GM13977 (cell line): ENCODE measurements at places on chromosomes 2 and 18.
A peak's percentile ranks its signal among the peaks of the same experiment; 100 is the strongest.

GRCh38 chr2:209138079-209138478 lies 285.8 kb upstream of the MAP2 start:
- no peak for DNase-seq

DNA sequence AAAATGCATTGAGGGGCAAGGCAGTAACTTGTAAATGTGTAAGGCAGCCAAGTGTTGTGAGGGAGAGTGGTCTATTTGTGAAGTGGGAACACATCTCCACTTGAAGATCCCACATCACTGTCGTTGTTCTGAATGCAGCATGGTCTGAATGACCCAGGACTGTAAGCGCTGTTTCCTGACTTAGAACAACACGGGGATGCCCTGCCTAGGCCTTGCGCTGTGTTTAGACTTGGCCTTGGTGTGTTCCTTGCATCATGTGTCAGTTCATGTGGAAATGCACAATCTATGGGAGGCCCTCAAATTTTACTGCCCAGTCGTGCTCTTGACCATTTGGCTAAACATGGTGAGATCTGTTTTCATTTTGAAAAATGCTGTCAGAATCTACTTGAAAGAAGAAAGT lies 205.1 kb downstream of the SOX11 start:
- DNase-seq, result no peak

DNA sequence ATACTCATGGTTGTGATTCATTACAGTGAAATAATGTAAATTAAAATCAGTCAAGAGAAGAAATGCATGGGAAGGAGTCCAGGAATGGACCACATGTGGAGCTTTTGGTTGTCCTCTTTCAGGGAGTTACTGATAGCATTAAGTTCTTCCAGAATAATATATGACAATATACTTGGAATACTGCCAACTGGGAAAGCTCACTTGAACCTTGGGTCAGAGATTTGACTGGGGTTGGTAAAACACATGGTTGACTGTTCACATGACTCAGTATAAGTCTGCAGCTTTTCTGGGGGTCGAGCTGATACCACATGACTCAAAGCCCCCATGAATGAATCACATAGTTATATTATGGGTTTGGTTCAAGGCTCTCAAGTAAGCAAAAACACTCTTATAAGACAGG lies 1109.0 kb upstream of the CHAC2 start:
- DNase-seq, result no peak

DNA sequence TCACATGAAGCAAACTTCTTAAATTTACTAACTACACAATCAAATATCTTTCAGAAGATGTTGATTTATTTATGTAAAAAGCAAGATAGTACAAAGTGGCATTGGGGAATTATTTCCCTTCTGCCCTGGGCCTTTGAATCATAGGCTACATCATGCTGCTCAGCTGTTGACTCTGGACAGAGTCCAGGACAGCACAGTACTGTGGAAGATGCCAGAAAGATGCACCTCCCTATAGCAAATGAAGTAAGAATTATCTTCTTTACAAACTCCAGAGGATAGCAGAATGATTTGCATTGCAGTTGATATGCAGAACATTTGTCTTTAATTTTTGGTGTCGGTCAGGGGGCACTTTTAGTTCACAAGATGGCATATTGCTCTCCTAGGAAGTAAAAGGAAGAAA lies 1354.5 kb upstream of the ZEB2 start:
- no peak for DNase-seq

- no peak for DNase-seq
Observed at GRCh38 chr2:109636317-109636716, 22.2 kb downstream of the SOWAHC start.

DNA sequence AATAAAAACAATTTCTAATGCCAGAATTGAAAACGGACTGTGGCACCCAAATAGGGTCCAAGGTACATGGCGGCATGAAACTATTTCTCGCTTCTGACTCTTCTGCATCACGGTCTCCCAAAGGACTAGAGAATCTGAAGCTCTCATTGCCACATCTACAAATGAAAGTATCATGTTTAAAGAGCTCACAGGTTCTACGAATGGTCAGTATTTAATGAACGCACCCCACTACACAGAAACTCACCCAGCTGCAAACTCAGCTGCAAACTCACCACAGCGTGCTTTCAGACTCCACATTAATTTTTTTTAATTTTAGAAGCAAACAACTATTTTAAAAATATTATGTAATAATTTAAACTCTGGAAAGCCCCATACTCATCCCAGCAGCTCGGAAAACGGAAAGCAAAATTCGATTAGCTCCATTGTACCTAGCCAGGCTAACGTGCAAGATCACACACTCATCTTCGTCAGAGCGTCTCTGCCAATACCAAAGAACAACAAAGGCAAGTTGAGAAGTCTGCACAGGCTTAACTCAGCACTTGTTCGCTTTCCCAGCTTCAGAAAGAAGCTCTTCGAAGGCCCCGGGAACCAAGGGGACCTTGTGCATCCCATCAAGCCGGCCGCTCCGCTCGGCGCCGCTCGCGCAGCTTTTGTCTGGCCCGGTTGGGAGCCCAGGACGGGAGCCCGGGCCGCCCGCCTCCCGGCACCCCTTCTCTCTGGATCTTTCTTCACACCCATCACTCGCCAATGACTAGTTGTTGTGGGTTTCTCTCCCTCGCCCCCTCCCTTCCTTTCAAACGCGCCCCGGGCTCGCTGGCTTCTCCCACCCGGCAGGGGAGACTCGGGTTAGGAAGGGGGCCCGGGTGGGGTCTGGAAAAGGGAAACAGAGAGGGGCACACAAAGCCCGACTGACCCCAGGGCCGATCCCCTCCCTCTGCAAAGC lies 785 bp downstream of the CLASP1 start:
- DNase-seq, result peak; percentile 63

- no peak for DNase-seq
Observed at GRCh38 chr2:159044804-159045286, 76.4 kb downstream of the TANC1 start.

- DNase-seq, result no peak
Observed at GRCh38 chr2:9806298-9806610, 37.0 kb upstream of the TAF1B start.

- no peak for DNase-seq
Observed at GRCh38 chr2:55047677-55048299, 2.5 kb downstream of the RTN4 start.

- DNase-seq, result peak; percentile 35
Observed at GRCh38 chr2:64325477-64325851, 128.5 kb upstream of the LGALSL start.

DNA sequence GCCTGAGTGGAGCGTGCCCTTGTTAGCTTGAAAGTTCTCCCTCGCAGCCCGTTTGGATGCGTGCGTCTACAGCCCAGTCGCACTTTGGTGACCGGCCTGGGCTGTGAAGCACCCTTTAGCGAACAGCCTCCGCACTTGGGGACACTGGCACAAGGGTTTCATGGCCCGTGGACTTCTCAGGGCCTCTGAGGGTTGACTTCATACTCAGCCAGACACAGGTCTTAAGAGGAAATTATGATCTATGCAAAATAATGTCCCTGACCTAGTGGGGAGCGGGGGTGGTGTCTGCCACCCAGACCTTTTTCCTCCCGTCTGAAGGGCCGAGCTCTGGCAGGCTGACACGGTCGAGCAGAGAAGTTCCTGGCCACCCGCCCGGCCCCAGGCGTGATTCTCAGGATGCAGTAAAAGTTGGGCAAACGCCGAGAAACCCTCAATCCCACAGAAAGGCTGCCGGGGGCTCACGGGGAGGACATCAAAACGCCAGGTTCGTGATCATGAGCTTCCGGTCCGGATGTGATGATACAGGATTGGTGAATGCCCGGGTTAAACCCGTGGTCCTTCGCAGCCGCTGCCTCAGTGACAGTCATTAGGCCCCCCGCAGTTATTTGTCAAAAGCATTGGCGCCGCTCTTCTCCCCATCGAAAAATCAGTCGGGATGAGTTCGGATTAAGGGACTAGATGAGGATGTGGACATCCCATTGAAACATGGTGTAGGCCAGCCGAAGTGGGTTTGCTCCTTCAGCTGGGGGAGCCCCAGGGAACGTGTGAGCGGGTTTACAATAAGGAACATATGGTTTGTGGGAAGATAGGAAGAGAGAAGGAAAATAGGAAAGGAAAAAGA lies 3.6 kb upstream of the PAX3 start:
- DNase-seq, result no peak

DNA sequence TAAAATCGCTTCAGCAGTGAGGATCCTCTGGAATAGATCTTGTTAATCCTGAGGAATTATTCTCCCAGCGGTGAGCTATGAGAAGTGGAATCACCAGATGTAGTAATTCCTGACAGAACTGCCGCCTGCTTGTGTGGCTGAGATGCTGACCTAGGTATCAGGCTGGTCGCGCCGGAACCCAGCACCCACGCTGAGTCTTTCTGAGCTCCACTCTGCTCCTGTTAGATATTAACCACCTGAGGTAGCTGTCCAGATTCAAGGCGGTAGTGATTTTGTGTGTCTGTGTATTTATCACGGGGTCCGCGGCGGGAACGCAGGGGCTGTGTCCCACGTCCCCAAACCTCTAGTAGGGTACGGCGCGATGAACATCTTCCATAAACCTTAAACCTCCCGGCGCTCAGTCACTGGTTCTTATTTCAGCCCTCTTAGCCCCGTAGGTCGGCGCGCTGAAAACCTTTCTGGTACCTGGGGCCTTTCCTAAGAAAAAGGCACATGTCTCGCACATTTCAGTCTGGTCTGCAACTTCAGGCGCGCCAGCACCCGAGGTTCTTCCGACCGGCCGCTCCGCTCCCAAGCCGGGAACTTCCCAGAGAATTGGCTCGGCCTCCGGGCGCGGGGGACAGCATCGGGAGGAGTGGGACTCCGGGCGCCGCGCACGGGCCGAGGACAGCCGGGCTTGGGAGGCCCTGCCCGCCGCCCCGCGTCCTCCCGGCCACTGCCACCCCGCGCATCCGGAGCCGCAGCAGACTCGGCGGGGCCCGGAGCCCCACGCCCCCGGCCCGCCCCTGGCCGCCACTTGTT lies 542 bp upstream of the CNNM3 start:
- DNase-seq, result peak; percentile 66

DNA sequence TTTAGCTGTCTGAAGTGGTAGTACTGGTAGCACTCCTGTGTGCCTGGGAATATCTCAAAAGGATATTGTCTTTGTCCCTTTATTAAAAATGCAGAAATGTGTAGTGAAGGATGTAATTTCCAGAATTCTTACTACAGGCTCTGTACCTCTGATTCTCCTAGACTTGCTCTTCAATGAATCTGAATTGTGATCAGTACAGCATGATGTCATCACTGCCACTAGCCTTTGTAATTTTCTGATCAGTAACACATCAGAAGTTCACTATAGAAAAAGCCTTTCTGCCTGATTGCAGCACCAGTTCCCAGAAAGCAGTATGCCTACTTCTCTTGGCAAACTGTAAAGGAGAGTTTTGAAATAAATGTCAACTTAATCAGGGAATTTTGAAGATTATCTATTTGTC lies 29.2 kb upstream of the OTOF start:
- no peak for DNase-seq

GRCh38 chr2:234754126-234754525 lies 197.7 kb upstream of the SH3BP4 start:
- no peak for DNase-seq

DNA sequence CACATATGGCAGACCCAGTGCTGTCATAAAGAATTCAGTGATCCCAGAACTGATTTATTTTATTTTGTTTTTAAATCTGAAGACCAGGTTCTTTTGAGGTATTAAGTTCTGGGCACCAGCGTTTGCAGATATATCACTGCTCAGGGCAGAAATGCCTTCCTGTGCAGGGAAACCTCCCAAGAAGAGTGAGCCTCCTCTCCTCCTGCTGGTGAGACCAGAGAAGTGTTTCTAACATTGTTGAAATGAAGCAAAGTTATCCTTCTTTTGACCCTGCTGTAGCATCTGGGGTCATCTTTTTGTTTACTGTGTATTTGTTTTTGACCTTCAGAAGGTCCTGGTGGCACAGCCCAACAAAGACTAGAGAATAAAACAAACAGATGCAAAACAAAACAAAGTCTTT lies 94.0 kb downstream of the AQP4 start:
- peak; percentile 14 for DNase-seq

DNA sequence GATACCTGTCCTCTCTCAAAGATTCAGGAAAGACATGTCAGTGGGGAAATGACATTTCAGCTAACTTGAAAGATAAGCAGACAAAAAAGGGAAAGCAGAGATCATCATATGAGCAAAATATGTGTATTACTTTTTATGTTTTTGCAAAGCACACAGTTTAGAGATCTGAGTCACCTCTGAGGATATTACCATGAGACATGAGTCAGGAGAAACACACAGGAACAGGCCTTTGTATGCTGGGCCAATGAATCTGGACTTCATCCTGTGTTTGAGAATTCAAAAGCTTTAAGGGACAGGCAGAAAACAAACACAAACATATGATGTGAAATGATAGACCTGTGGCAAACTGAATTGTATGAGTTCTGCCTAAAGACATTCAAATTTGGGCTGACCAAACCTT lies 306.0 kb upstream of the EPC2 start:
- DNase-seq, result no peak

DNA sequence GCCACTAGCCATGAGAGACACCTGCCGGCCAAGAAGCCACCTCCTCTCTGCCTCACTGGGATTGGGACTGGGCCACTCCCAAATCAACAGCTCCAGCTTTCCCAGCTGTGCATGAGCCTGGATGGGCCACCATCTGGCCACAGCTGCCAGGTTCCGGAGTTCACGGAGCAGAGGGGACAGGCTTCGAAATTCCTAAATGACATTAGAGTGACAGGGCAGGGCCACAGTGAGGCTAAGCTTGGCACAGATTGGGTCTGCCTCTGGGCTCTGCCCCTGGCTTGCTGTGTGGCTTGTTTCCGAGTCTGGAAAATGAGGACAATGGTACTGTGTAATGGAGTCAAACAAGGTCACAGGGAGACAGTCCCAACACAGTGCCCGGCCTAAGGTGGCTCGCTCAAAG lies 6.5 kb downstream of the DIPK1C start:
- no peak for DNase-seq

DNA sequence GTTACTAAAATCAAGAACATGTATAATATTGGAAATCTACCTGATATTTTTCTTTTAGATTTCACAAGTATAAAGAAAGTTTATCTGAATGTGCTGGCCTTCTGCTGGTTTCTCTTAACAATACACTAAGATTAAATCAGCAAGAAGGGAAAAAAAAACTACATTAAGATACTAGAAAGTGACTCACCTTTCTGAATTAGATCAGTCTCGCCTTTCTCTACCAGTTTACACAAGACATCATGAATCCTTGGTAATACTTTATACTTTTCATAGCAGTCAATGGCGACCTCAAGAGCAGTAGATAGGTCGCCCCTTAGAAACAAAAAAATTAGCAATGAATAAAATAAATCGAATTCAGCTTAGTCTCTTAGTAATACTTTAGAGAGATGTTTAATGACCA lies 61.2 kb downstream of the LRPPRC start:
- no peak for DNase-seq

DNA sequence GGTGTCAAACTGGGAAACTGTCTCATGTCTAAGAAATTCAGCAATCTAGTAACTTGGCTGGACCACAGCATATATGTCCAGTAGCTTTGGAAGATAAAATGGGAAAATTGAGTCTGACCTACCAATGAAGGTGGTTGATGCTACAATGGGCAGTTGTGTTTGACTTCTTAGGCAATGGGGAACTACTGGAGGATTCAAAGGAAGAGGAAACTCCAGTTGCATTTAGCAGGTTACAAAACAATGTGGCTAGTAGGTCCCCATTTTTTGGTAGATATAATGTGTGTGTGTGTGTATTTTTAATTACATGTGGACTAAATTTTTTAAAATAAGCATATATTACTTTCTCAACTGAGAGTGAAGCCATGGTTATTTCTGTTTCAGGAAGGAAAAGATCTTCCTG lies 427.7 kb downstream of the NBAS start:
- DNase-seq, result no peak

- DNase-seq, result no peak
Observed at GRCh38 chr2:127577503-127577902, 42.0 kb downstream of the MYO7B start.

GRCh38 chr2:23449413-23449812 lies 64.4 kb downstream of the KLHL29 start:
- peak; percentile 44 for DNase-seq

- DNase-seq, result no peak
Observed at GRCh38 chr2:56376699-56377665, 193.2 kb downstream of the CCDC85A start.
